IMR-90 (cell line): ENCODE measurements at places on chromosomes 16 and 17. TPM values are rescaled to one million over a fixed set of nuclear protein-coding genes. Genes with fewer than 3 reads are reported as not detected.

DNA sequence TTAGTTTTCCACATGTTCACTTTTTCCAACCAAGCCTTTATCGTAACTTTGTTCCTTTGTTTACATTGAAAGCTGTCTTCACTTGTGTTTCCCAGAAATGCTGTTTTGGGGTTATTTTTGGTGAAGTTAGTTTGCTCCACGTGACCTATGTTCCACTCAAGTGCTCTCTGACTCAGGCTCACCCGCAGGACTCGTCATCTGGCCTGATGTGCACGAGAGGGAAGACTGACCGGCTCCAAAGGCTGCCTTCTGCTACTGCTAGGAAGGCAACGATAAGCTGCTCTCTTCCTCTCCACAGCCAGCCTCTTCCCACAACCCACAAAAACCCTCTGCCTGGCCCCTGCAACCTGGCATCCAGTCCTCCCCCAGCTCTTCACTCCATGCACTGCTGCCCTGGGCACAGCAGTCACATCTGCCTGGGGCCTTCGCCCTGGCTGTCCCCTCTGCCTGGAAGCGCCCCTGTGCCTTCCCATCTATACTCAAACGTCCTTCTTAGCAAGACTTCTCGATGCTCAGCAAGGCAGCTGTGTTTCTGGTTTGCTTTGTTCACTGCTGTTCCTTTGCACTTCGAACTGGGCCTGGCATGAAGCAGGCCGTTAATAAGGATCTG, 28.0 kb downstream of the ZCCHC14 start:
- DNase-seq = peak; percentile 96

SKAP1 gene
- not detected in 2 replicates for total RNA-seq

DNA sequence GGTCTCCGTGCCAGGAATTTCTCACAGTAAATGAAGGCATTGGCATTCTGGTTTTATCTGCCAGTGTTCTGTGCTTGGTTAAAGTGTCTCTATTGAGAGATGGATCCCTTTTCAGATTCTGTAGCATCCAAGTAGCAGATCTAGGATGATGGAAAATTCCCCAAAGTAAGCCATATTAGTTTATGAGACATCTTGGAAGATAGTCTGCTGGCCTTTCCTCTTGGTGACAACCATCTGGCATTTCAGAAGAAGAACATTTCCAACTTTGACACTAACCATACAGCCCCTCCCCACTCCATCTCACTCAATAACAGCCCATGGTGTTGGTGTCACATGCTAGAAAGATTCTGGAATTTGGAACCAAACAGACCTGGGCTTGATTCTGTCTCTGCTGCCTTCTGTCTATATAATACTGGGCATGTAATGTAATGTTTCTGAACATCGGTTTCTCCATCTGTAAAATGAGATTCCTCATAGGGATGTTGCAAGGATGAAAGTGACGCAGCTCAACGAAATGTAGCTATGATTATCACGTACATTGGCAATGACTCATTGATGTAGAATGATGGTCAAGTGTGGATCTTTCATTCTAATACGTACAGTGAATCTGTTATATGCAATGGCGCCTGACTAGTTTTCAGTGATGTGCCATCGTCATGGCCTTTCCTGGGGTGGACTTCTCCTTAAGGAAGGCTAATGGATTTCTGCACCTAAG, 32.6 kb upstream of the PIRT start:
- no peak for DNase-seq

AIPL1 gene
- total RNA-seq = not detected in 2 replicates

GNG13 gene
- not detected in 2 replicates for total RNA-seq

GRCh38 chr16:67312719-67313118, 13.8 kb downstream of the KCTD19 start:
- peak; percentile 58 for DNase-seq

CSF3 gene
- total RNA-seq = not detected in 2 replicates

- peak; percentile 49 for DNase-seq
Observed at GRCh38 chr16:10744370-10745030, 858 bp downstream of the NUBP1 start.

DNA sequence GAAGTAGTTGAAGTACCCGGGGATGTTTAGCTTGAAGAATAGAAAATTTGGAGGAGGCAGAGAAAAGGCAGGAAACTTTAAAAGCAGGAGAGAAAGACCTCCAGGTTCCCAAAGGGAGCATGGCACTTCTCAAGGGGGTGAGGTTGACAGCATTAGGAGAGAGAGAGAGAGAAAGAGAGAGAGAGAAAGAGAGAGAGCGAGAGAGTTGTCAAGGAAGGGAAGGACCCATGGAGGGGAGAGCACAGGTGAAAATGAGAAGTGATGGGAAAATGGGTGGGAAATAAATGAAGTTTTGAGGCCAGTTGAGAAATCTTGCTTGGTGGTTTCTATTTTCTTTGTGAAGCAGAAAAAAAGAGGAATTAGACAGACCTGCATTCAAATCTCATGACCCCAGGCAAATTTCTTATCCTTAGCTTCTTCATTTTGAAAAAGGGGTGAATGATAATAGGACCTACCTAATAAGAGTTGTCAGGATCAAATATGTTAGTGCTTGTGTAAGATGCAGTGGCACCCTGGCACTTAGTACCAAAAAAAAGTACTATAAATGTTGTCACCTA, 24.0 kb downstream of the PRKCB start:
- DNase-seq = no peak

DNA sequence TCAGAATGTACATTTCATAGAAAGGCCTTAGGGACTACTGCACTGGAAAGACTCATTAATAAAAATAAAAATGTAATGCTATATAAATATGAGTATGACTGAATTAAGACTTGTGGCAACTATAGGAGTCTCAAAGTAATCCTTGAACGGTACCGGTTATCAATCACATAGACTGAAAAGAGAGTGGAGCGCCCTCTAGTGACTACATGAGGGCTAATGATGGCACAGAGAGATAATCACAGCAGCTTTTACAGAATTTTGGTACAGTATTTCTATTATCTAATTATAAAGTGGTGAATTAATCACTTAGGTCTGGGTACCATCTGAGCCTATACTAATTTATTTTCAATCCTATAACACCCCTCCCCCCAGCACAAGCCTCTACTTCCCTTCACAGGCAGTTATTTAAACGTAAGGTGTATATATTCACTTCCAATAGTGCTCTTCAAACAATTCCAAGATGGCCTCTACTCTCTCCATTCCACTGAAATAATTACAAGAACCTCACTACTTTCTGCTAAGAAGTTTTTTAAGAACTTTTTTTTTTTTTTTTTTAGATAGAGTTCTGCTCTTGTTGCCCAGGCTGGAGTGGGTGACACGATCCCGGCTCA, 40.7 kb upstream of the ANKFY1 start:
- peak; percentile 31 for DNase-seq

TBC1D28 gene
- not detected in 2 replicates for total RNA-seq

C17orf78 gene
- total RNA-seq = not detected in 2 replicates

CHAD gene
- not detected in 2 replicates for total RNA-seq

- no peak for DNase-seq
Observed at GRCh38 chr16:13767215-13767614, 152.7 kb upstream of the ERCC4 start.

GRCh38 chr16:85029981-85030401, 2.4 kb downstream of the KIAA0513 start:
- DNase-seq = peak; percentile 16

- DNase-seq = no peak
Observed at GRCh38 chr16:67675999-67676398, 9.4 kb downstream of the C16orf86 start.

GRCh38 chr16:55169780-55170179, 154.2 kb upstream of the IRX6 start:
- DNase-seq = no peak

GRCh38 chr17:3800362-3801271, at the start of gene ITGAE:
Gene ITGAE, minus strand, starts transcription at chr17:3801188. Its CDS starts 44 bp downstream, at chr17:3801144.
- DNase-seq = no peak

GRCh38 chr17:17514361-17514992, 18.3 kb upstream of the RASD1 start:
- DNase-seq = no peak

ITGAD gene
- total RNA-seq = not detected in 2 replicates

- no peak for DNase-seq
Observed at GRCh38 chr17:3513305-3514035, 37.7 kb downstream of the ASPA start.

DNA sequence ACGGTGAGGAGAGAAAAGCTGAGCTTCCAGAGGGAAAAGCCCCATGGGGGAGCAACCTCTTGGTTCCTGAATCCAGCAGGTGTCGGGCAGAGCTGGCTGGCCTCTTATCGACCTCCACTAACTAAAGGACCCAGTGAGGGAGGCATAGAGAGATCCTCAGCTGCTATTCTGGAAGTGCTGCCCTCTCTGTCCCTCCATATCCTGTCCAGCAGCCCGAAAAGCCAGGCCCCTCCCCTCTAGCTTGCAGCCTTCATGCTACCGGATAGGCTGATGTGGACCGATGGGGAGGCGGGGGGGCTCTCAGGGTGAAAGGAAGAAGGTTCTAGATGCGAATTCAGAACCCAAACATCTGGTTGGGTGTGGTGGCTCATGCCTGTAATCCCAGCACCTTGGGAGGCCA, 24.9 kb downstream of the MXRA7 start:
- no peak for DNase-seq

TRPV2 gene
- 27.2 and 30.8 TPM in 2 replicates for total RNA-seq

PRSS21 gene
- not detected in 2 replicates for total RNA-seq

GRCh38 chr17:1469231-1469852, 13.3 kb upstream of the CRK start:
- no peak for DNase-seq

DNA sequence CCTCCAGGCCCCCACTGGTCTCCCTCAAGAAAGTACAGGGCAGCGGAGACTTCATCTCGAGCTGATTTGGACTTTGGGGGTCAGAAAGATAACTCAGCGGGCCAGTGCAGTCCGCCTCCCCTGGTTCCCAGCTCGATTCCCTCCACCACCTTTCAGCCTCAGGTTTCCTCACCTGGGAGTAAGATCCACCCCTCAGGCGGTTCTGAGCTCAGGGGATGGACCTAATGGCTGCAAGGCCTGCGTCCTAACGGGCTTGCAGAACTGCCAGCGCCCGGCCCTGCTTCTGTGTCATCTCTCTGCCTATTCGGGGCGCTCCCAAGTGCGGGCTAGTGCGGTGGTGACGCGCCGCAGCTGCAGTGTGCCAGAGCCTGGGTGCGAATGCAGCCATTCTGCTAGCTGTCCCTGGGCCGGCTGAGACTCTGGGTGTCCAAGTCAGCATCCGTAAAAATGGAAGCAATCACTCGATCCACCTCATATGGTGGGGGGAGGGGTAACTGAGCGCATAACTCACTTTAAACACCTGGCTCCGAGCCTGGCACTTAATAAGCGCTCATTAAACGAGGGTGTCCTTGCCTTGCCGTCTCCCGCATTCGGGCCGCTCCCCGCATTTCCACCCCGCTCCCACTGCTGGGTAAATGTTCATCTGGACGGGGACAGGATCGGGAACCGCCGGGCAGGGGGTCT, 129.6 kb upstream of the LHX1 start:
- DNase-seq = no peak

DNA sequence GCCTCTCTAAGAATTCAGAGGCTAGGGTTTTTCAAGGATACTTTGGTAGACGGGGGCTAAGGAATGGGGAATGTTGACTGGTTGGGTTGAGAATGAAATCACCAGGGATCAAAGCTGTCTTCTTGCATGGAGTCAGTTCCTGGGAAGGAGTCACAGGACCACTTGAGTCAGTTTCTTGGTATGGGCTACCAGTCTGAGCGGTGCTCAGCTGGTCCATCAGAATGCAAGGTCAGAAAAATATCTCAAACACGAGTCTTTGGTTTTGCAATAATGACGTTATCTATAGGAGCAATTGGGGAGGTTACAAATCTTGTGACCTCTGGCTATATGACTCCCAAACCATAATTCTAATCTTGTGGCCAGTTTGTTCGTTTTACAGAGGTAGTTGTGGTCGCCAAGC, 18.4 kb downstream of the CHD9NB start:
- DNase-seq = peak; percentile 52

GPR139 gene
- total RNA-seq = not detected in 2 replicates
